Activated gamma-delta T cell treated with Interleukin-2 at 50 U/mL for 16 hours (primary cell): ENCODE measurements at places on chromosomes 1 and 21.

DNA sequence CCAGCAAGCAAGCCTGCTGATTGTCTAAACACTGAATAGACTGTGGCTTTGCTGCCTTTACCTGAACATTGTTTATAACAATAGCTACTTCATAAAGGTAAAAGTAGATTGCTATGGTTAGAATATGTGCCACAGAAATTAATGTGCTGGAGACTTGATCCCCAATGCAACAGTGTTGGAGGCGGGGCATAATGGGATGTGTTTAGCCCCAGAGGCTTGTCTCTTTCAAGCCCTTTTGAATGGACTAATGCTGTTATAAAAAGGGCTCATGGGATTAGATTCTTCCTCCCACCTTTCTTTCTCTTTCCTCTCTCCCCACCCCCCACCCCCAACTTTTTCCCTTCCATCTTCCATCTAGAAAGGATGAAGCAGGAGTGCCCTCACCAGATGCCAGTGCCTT is 80.2 kb upstream of the PPP2R5A start:
- DNase-seq, result no peak

DNA sequence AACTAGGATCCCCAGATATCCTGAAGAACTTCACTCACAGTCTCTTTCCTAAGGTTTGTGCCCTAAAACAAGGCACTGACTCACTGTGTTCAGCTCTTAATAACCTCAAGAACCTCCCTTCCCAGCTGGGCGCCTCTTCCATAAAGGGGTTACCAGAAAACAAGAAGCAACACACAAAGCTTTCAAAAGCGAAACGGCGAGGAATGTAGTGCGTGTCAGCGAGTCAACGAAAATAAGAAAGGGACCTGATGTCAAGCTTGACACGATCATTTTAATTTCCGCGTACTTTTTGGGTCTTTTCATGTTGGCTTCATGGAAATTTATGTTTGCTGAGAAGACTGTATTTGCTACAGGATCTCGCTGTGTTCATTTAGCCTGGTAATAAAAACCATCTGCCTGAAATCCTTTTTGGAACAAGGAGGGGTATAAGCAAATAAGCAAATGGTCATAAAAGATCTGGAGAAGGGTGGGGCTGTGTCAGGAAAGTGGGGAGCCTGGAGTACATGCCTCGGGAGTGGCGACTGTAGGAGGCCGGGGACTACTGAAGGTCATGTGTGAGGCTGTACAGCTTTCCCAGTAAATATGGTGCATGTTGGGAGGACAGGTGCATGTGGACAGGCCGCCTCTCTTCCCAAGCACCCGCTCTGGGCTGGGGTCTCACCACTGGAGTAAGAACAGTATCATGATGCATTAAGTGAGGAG is 11.4 kb upstream of the CLDN14 start:
- DNase-seq, result no peak

GRCh38 chr21:39182016-39182415 is 1.2 kb downstream of the PSMG1 start:
- DNase-seq, result no peak

- DNase-seq, result peak; percentile 78
Observed at GRCh38 chr1:1033009-1033587, 13.2 kb downstream of the AGRN start.

- no peak for DNase-seq
Observed at GRCh38 chr1:27053977-27054753, 41.5 kb upstream of the TENT5B start.

DNA sequence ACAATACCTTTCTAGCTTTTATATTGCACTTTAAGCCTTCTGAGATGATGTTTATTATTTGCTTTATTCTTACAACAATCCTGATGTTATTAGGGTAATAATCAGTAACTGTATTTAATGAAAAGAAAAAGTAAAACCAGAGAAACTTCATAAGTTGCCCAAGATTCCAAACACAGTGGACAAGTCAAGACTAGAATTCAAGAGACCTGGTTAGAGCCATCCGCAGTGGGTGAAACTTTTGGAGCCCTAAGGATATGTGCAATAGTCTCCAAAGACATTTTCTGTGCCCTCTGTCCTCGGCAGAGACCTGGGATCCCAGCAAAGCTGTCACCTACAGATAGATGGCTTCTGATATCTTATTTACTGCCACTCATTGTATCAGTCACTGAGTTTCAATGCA is 106.8 kb upstream of the DPT start:
- no peak for DNase-seq

DNA sequence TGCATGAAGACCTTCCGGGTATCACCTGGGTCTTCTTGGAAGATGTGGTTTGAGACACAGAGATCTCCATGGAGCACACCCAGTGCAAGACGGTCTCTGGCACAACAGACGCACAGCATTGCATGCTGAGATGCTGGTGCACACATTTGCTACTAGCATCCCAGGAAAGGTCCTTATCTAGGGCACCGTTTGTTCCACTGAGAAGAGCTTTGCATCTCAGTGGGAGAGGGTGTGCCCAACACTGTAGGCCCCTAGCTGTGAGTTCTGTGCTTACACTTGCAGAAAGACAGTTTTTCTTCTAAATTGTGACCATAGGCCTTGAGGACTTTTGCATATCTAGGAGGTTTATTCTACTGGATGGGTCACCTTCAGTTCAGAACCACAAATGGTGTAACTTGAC is 554.1 kb downstream of the MATN1 start:
- DNase-seq, result no peak

DNA sequence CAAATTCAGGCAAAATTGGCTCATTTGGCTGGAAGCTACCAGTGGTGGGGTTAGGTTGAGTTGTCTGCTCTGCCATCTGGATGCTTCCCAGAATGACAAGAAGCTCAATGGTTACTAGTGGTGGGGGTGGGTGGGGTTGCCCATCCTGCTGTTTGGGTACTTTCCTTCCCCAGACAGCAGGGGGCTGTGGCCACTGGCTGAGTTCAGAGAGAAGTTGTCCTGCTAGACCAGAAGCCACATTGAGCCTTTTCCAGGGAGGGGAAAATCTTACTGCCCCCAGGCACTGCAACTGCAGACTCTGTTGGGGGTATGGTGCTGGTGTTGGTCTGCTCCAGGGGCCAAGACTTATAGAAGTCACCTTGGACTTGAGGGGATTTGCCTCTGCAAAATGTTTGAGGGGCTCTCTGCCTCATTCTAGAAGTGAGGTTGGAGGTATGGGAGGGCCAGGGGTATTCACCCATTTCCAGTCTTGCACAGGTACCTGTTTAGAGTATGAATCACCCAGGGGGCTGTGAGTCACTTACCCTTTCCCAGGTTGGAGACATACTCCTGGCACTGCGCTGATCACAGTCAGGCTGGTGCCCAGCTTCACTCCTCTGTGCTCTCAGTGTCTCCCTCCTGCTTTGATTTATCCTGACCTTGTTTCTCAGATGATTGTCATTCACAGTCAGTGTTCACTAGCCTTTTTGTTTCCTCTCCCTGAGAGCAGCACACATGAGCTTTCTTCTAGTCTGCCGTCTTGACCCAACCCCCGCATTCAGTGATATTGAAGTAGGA is 89.1 kb upstream of the NEGR1 start:
- DNase-seq, result no peak

- DNase-seq, result peak; percentile 29
Observed at GRCh38 chr1:144101397-144102045, 129.7 kb upstream of the FAM72C start.

DNA sequence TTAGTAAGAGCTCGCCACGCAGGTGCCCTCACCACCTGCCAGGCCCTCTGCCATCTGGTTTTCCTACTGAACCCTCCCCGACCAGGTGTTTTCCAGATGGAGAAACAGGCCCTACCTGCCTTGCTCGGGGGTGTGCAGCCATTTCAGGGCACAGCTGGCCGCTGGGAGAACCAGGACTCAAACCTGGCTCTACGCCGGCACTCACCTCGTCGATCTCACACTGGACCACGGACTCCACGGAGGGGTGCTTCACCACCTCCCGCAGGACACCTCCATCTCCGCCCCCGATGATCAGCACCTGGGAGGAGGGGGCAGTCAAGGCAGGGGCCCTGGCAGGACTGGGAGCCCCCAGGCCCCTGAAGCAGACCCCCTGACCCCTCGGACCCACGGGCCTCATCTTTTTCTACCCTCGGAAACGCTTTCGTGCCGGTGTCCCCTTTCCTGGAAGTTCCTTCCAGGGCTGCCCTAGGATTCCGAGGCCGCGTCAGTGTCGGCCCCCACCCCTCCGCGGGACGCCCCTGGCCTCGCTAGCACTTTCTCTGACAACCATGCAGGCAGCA is 1.1 kb downstream of the SRM start:
- no peak for DNase-seq

DNA sequence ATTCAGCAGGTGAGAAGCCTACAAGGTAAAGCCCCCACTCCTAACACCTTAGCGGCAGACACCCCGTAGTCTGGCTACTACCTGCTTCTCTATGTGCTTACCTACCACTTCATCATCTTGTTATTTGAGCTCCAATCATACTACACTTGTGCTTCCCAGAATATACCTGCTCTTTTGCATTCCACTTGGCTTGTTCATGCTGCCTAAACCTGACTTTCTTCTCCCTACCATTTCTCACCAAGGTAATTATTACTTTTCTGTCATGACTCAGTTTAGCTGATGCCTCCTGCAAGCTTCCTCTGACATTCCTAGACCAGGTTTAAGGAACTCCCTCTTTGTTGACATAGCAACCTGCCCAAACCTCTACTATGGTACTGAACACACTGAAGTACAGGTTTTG is 495.6 kb upstream of the C1orf87 start:
- DNase-seq, result no peak

DNA sequence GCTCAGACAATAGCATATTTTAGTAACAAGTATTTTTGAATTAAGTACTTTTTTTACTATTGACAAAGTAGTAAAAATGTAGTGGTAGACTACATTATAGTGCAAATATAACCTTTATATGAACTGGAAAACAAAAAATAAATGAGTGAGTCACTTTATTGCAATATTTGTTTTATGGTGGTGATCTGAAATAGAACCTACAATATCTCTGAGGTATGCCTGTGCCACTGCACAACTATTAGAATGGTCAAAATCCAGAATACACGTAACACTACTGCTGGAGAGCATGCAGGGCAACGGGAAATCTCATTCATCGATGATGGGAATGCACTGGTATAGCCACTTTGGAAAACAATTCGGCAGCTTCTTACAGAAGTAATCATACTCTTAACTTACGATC is 349.0 kb upstream of the NCAM2 start:
- no peak for DNase-seq

GRCh38 chr1:87867626-87868025 is 538.9 kb downstream of the LMO4 start:
- DNase-seq, result no peak

DNA sequence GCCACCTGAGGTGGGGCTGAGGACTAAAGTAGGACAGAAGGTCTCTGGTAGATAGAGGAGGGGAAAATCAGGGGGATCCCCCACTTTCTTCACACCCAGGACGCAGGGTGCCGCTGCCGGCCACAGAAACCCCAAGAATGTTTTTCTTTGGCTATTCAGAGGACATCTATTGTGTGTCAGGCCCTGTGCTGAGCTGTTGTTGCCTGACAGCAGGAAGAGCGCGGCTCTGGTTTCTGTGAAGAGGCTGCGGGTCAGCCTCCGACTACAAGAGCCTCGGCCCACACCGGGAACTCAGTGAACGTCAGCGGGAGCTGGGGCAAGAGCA is 407 bp upstream of the PIGV start:
- DNase-seq, result peak; percentile 75

DNA sequence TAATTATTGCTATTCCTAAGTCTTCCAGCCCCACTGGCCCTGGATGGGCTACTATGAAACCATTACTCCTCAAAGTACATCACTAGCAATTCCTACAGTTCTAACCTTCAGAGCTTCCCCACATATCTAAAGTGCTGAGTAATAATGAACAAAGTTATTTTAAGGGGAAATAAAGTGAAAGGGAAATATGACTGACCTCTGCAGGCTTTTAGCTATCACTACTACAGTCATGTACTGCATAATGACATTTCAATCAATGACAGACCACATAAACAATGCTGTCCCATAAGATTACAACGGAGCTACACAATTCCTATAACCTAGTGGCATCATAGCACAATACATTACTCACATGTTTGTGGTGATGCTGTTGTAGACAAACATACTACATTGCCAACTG is 32.5 kb upstream of the ASPM start:
- no peak for DNase-seq

DNA sequence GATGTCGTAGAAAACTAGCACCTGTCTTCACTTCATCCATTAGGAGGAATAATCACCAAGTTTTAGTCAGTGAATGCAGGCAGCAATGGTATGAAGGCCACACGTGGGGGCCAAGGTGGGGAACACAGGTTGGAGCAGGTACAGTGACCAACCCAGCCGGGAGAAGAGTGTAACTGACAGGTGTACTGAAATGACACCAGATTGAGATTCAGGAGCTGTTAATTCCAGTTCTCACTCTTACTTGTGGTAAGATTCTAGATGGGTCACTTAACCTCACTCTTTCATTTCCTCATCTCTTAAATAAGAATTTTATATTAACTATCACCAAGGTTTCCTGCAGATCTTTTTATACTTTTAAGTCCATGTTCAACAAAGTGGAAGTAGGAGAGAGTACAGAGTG is 206.2 kb upstream of the PTBP2 start:
- DNase-seq, result no peak

DNA sequence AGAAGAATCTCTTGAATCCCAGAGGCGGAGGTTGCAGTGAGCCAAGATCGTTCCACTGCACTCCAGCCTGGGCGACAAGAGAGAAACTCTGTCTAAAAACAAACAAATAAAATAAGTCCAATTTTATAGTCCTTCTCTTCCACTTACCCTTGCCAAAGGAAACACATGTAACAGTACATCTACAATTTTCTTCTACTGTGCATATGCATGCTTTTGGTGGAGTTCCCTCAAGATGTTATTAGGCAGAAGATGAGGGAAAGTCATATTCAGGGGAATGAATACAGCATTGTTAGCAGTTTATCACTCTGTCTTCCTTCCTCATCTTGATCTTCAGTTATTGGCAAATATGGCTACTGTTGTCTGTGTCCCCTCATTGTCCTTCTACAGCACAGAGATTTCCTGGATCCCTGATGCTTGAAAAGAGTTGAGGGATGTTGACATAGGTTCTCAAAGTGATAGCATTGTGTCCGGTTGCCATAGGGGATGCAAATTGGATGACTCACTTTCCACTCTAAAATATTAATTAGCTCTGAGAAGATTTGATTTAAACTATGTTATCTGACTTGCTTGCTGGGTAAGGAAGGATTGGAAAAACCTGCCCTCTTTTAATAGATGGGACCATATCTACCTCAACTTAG is 1173.6 kb downstream of the KCNT2 start:
- no peak for DNase-seq

DNA sequence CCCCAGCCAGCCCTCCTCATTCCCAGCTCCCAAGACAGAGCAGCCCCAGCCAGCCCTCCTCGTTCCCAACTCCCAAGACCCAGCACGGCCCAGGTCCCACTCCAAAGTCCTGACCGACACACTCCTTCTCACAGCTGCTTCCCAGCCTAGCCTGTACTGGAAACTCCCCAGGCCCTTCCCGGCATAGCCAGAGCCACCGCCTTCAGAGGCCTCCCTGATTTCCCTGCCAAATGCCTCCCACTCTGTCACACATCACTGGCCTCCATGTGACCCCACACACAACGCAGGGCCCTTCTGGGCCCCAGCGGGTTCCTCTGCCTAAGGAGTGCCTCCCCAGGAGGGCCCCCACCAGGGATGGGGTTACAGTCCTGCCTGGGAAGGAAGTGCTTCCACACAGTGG is 2.8 kb downstream of the UBE2J2 start:
- no peak for DNase-seq

- DNase-seq, result no peak
Observed at GRCh38 chr1:220044678-220045355, 1.5 kb downstream of the EPRS1 start.

- no peak for DNase-seq
Observed at GRCh38 chr21:14453339-14454015, 70.5 kb upstream of the HSPA13 start.

GRCh38 chr1:177954076-177954475 is 15.8 kb downstream of the SEC16B start:
- no peak for DNase-seq
